ENCODE measurements at places on chromosomes 12 and 14. TPM values are rescaled to one million over a fixed set of nuclear protein-coding genes. Genes with fewer than 3 reads are reported as not detected.

DNA sequence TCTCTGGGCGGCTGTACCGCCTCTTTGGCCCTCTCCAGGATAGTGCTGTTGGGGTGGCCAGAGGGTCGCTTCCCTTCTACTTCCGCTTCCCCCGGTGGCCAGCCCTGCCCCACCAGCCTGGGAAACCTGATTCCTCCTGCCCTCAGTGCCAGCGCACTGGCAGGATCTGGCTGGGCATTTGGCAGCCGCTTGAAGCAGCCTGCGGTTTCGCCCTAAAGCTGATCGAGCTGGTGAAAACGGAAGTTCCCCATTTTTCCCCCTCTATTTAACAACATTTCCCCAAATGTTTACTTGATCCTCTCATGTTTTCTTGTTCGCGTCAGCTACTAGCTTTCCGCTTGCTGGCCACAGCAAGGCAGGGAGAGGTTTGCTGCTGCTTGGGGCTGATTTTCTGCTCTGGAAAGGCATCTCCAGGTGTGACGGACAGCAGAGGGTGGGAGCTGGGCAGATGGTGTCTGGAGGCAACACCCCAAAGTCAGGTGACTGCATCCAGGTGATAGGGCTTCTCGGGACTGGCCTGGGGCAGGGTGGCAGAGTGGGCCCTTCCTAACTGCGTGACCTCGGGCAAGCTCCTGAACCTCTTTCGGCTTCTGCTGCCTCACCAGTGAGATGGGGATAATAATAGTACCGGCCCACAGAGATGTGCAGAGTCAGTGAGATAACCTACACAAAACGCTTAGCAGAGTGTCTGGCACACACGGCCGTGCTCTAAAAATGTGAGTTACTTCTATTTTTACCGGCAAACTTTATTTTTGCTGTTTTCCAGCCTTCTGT is 53.1 kb downstream of the TSPAN9 start:
- DNase-seq: no peak

DNA sequence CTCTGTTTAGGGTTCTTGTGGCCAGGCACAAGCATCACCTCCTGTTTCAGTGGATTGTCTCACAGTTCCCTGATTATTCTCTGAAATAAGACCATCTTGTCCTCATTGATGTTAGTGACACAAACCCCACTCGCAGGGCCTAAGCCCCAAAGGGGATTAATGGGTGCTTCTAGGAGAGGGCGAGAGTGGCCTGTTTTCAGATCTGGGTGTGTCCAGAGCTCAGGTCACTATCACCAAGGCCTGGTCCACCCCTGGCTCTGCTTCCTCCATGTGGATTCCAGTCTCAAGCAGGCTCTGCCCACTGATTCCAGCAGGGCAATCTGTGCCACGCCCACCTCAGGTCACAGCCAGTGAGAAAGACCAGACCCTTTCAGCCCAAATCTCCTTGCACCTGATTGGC is 361.9 kb downstream of the ADGRD1 start:
- DNase-seq: no peak

GRCh38 chr14:64038841-64039542 is 186.2 kb downstream of the SYNE2 start:
- no peak for DNase-seq

DNA sequence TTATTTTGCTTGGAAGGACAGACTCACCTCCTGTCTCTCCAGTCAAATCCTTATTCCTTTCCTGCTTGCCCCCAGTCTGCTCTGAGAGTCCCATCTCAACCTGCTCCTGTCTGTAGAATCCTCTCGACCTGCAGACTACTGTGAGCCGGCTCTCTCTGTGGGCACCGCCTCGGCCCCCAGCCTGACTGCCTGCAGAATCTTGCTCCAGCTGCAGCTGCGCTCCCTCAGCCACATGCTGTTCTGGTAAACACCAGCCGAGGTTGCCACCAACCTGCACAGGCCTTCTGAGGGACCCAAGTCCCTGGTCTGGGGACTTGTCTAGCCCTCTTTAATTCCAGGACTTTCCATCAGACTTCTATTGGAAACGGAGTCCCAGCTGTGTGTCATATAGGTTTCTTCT is 44.8 kb upstream of the PRMT8 start:
- DNase-seq: no peak

GRCh38 chr12:8157484-8158198 is 826 bp downstream of the ZNF705A start:
- no peak for DNase-seq

DNA sequence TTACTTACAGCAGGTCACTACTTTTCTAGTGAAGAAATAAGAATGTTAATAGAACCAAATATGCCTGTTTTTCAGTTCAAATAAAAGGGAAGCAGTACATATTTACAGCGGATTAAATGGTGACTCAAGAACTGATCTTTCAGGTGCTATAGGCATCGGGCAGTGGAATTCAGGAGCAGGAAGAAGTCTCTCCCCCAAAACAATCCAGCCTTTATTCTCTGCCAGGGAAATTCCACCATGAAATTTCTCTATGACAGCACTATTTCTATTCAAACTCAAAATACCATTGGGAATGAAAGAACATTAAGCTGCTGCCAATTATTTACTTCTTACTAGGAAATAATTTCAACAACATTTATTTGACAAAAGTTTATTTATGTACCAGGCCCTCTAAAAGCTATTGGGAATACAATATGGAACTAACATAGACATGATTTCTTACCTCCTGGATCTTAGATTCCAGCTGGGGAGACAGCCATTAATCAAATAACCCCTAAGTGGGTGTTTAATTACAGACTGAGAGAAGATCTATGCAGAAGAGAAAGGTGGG is 60.3 kb upstream of the KRR1 start:
- no peak for DNase-seq

- no peak for DNase-seq
Observed at GRCh38 chr12:69459477-69459876, 10.7 kb upstream of the FRS2 start.

The DCAF4 gene
- 23.4 TPM for total RNA-seq

DNA sequence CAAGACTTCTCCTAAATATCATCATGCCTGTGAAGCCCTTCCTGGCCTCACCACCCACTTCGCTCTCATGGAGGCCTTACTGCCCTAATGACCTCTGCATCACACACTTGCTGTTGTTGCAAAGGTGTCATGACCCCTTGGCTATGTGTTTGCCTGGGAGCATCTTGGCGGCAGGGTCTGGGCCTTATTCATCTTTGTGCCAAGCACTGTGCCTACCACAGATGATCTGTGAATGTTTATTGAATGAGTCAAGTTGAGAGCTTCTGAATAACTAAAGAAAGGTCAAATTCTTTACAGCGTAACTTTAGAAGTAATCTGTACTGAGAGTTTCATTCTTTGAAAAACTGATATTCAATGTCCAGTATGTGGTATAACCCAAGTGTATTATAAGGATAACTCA is 113.3 kb downstream of the TTC8 start:
- DNase-seq: no peak

Data from glutamatergic neuron (in vitro differentiated cells).